ENCODE measurements at places on chromosomes 2 and 18.

GRCh38 chr2:189534854-189535832 lies 45.4 kb downstream of the SLC40A1 start:
- DNase-seq: no peak

DNA sequence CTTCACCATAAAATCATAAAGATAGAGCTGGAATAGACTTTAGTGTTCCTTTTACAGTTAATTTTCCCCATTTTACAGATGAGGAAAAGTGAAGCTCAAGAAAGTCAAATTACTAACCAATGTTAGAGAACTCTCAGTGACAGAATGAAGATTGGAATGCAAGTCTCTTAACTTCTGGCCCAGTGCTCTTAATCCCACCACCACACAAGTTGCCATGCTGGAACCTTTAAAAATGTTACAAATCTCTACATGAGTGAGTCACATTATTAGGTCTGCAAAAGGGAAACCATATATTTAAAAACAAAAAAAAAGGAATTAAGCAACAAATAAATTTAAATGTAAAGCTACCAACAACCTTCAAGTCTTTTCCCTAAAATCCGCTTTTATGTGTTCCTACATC lies 3.5 kb downstream of the NCKAP1 start:
- no peak for DNase-seq

GRCh38 chr2:135190799-135191198 lies 138.7 kb downstream of the RAB3GAP1 start:
- no peak for DNase-seq

- no peak for DNase-seq
Observed at GRCh38 chr18:36811955-36812354, 16.8 kb downstream of the TPGS2 start.

DNA sequence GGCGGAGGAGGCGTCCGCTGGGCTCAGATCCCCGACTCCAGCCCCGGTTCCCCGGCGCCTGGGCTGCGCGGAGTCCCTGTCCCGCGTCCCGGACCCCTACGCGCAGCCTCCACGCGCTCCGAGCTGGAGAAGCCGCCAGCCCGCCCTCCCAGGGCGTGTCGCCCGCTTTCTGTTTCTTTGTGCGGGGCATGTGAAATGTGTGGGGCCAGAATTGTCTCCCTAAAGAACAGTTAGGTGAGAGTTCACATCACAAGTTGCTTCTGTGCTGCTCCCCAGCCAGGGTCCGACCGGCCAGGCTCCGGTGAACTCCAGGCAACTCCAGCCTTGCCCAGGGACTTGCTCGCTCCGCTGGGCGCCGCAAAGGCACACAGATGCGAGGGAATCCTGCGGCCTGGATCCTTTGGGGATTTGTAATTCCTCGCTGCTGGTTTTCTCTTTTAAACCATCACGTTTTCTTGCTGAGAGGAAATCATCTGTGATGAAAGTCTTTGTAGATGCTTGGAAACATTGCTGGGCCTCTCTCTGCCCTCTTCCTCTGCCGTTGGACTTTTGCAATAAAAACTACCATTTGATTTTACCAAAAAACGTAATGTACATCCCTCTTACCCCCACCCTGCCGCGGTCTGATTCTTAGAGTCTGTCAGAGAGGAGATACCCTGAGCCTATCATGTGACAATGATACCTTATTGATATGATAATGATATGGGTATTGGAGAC lies 631 bp downstream of the GYPC start:
- DNase-seq: peak; percentile 31

DNA sequence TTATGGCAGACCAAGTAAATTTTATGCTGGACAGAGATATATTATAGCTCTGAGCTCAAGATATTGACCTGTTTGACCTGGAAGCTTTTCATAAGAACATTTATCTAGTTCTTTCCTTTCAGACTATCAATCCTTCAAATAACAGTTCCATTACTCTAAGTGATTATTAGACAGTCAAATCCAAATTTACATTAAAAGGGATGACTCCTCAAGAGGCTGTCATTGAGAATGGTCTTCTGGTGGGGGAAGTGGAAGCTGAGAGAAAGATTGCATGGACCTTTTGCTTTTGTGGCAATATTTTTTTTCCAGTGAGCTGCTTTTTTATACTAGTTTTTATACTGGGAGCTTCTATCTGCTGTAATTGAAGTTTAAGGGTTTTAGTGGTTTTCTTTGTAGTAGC lies 14.9 kb upstream of the SERPINB12 start:
- no peak for DNase-seq

GRCh38 chr2:31192851-31193392 lies 24.4 kb downstream of the CAPN14 start:
- no peak for DNase-seq

- DNase-seq: no peak
Observed at GRCh38 chr2:133790711-133791110, 222.4 kb upstream of the NCKAP5 start.

DNA sequence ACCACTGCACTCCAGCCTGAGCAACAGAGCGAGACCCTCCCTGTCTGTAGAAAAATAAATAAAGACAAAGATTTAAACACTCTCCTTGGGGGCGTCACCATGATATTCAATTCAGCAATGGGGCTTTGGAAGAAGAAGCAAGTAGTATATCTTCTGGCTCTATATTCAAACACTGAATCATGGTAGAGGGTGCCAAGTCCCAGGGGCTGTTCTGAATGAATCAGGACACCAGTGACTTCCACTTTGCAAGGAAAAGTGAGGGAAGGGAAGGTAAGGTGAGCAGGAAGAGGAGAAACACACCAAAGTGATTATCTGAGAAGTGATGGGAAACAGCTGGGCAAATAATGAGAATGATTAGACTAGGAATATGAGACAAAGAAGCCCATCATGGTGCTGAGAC lies 80.5 kb downstream of the AAK1 start:
- DNase-seq: no peak

GRCh38 chr18:76361219-76361618 lies 133.8 kb downstream of the ZNF516 start:
- no peak for DNase-seq

GRCh38 chr2:72947952-72948830 lies 30.9 kb downstream of the EMX1 start:
- no peak for DNase-seq

DNA sequence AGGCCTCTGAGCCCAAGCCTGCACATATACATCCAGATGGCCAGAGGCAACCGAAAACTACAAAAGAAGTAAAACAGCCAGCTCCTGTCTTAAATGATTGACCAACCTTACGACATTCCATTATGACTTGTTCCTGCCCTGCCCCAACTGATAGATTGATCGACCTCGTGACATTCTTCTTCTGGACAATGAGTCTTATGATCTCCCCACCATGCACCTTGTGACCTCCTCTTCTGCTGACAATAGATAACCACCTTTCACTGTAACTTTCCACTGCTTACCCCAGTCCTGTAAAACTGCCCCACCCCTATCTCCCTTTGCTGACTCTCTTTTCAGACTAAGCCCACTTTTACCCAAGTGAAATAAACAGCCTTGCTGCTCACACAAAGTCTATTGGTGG lies 670.0 kb upstream of the PKDCC start:
- DNase-seq: no peak
